Stimulated activated CD8-positive, alpha-beta memory T cell treated with anti-CD3 and anti-CD28 coated beads, Interleukin-4, amount 100 ng/mL, for 1 hour (primary cell): ENCODE measurements at places on chromosomes 11 and 22.

GRCh38 chr11:19323502-19323901, 82.8 kb upstream of the E2F8 start:
- no peak for DNase-seq

- DNase-seq = no peak
Measured at GRCh38 chr11:111782109-111782741, 16.0 kb upstream of the PPP2R1B start.

- DNase-seq = no peak
Measured at GRCh38 chr11:30106222-30107181, 89.7 kb upstream of the KCNA4 start.

DNA sequence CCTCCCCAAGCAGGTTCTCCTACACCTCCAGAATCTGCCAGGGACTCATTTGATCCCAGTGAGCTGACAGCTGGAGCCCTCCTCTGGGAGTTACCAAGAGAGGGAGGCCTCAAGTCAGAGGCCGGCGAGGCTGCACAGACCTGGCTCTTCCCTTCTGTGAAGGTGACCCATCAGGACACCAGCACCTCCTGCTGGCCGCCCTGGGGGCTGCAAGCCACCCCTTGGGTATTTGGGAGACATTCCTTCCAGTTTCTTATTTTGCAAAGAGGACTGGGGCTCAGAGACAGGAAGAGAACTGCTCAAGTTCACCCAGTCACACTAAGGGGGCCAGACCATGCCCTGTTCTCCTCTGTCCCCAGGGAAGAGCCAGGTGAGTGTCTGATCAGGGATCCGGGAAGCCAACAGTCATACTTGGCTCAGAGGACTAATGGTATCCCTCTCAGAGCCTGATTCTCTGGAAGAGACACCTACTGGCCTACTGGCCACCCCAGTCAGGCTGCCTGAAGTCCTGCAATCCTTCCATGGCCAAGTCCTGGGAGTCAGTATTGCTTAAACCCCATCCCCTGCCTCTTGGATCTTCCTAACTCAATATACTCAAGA, 40.5 kb upstream of the RIC3 start:
- no peak for DNase-seq

- DNase-seq = peak; percentile 89
Measured at GRCh38 chr22:31661851-31662667, at the start of gene PISD. PISD (minus strand) TSS chr22:31662215; CDS start chr22:31662208, 7 bp downstream.

- no peak for DNase-seq
Measured at GRCh38 chr11:70026726-70027125, 51.4 kb upstream of the ANO1 start.

GRCh38 chr22:29253561-29254285, 14.1 kb downstream of the RHBDD3 start:
- DNase-seq = no peak

- peak; percentile 38 for DNase-seq
Measured at GRCh38 chr11:130434521-130435223, 6.3 kb upstream of the ADAMTS8 start.

DNA sequence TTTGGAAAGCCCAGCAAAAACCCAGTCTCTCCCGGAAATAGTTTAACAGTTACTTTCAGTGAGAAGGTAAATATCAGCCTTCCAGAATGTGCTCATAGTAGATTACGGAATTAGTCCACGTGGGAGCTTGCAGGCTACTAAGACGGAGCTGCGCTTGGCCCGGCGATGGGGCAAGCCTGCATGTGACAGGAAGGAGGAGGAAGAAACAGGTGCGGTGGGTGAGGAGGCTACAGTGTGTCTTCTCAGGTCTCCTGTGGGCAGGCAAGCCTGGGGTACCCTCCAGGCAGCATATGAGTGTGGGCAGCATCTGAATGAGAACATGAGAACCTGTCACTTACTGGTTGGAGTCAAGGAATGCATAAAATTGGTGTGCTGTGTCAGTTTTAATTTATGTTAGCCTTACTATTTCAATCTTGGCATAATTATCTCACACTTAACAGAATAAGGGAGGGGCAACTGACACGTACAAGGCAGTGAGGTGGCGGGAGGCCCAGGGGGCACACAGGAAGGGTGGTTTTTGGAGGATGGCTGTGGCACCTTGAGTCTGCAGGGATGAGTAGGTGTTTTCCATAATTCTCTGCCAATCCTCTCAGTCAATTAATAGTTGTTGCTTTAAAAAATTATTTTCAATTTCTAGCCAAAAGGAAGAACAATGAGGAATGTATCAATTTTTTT, 35.7 kb downstream of the CLMP start:
- DNase-seq = no peak

- DNase-seq = no peak
Measured at GRCh38 chr11:73245461-73245860, 26.7 kb upstream of the P2RY6 start.

DNA sequence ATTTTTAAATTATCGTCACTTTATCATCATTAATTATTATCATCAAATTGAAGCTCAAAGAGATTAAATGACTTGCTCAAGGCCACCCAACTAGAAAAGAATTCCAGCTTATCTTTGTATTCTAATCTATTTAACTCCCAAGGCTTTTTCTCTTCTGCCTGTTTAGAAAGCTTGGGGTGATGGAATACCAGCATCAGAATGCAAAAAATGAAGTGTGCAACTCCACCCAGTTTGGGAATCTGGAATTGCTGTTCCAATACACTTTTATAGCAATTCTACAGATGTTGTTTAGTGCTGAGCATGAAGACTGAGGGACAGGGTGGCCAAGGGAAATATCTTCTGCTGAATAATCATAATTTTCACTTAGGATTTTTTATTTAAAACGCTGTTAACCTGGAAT, 97.2 kb upstream of the FIBIN start:
- DNase-seq = no peak

GRCh38 chr11:69817265-69818230, 1.7 kb downstream of the FGF3 start:
- DNase-seq = no peak

DNA sequence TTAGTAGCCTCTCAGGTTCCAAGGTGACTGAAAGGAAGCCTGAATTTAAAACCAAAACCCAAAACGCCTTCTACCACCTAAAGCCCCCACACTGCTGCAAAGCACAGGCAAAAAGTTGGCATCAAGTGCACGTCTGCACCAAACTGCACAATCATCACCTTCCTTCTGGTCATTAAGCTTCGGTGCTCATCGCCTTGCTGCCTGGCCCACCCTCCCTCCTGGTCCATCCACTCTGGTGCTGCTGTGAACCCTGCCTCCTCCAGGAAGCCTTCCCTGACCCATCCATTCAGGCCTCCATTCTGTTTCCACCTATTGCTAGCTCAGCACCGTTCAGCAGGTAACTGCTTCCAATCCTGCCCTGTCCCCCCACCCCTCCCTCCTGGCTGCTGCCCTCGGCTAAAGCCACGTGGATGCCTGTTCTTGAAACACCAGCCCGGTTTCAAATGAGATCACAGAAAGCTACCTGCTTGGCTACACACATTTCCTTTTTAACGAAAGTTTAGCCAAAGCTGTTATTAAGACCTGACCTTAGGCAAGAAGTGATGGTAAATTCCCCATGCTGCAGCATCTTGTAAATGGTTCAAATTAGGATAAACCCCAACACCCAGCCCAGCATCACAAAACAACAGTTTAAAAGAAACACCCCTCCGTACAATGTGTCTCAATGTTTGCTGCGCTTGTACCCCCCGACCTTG, 53.8 kb upstream of the CD5 start:
- no peak for DNase-seq

GRCh38 chr11:126026579-126026978, 36.1 kb downstream of the CDON start:
- no peak for DNase-seq

DNA sequence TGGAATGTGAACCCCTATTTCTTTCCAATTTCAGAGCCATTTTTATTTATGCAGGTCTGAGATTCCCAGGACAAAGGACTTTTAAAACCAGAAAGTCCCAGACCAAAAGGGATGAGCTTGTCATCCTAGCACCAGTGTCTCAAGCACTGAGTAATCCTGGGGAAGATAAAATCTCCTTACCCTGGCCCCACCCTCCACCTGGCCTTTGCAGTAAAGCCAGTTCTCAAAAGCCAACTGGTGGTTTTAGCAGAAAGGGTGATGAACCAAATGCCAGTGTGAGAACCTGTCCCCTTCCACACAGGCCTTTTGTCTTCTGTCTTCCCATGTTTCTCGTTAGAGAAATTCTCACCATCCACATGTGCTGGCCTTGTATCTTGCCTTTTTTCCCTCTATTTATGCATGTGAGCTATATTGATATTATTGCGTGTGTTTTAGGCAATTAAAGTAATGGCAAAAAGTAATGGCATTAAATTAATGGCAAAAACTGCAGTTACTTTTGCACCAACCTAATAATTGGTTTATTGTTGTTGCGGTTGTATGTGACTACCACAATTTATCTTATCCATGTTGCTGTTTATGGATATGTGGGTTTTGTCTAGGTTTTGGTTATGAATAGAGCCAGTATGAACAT, 191.3 kb downstream of the MYO18B start:
- no peak for DNase-seq

- DNase-seq = no peak
Measured at GRCh38 chr11:119347242-119347641, 737 bp upstream of the MFRP start.

GRCh38 chr11:62677156-62677555, 1.7 kb downstream of the UBXN1 start:
- no peak for DNase-seq

DNA sequence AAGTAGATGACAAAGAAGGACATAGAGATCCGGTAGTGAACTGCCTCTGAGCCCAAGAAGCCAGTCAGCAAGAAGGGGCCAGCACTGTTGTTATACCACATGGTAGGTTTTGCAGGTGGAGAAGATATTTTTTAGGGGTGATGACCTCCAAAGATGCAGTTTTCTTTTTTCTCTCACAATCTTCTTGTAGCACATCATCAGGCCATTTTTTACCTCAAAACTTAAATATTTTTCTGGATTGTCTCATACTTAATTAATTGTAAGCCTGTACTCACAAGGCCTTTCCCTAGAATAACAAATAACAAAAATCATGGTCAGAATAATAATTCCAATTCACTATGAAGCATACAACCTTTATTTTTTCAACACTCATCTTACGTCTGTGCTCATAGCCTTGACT, at the start of gene OR51B4:
TSS of gene OR51B4 (minus strand) at position 101 of the 400 bp plus-strand sequence. CDS start at position 101, 0 bp downstream.
- DNase-seq = no peak

- DNase-seq = no peak
Measured at GRCh38 chr11:121037016-121037415, 13.1 kb downstream of the TBCEL start.

DNA sequence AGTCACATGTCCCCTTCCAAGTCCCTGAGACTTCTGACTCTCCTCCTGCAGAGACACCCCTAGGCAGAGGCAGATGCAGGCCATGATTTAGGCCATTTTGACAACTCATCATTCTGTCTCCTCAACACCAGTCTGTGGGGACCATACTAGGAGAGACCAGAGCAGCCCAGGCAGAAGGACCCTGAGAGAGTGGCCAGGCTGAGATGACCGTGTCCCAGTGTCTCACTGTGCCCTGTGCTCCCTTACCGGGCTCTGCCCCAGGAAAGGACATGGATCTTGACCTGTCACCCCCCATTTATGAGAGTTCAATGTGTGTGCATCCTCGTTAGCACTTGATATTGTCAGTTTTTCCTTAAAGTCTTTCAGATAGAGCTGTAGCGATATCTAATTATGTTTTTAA, 52.4 kb upstream of the IGLL5 start:
- no peak for DNase-seq
